GM12878 (cell line): ENCODE measurements at places on chromosomes 3 and 15. TPM values are rescaled to one million over a fixed set of nuclear protein-coding genes. Genes with fewer than 3 reads are reported as not detected.
A peak's percentile ranks its signal among the peaks of the same experiment; 100 is the strongest.

DNA sequence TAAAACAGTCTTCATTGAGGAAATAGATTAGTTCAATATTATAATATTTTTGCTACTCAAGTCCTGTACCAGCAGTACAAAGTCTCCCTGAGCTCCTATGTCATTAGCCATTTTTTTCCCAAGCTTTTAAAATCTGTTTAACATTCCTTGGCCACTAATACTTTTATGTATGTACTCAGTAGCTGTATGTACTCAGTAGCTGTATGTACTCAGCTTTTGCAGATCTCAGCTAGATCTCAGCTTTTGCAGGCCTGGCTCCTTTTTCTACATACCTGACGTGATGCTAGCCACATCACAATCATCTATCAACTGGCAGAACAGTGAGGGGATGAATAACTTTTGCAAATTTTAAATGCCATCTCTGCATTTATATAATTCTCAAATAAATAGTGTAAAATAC is 13.8 kb downstream of the SLC9C1 start:
- DNase-seq = no peak

DNA sequence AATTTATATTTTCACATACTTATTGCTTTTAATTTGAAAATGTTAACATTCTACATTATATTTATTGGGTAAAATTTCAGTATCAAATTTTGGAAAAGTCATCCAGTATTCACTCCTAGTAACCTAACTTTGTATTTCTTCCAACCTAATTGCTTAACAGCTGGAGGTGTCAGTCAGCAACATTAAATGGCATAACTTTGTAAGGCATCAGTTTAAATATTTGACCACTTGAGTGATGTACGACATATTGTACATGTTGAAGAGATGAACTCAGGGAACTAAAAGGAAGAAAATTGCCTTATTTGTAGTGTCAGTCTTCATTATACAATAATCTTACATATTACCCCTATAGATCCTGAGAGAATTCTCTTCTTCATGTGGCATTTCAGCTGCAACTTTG is 326.8 kb downstream of the NAALADL2 start:
- DNase-seq = no peak

DNA sequence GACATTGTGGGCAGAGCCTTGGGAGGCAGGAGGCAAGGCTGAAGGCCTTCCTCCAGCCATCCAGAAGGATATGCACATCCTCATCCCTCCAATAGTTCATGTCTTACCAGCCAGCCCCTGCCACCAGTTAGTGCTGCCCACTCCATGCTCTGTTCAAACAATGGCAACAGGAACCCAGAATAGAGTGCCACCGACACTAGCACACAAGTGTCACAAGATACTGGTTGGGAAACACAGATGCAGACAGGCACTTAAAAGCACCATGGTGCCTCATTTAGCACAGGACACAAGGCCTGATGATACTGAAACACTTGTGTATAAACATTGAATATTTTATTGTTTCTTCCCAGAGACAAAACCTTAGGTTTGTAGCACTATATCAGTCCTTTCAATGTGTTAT is 56.5 kb upstream of the MYO5C start:
- DNase-seq = no peak

- peak; percentile 59 for DNase-seq
These were observed 32.4 kb upstream of the PIK3R4 start for GRCh38 chr3:130779031-130779430.

DNA sequence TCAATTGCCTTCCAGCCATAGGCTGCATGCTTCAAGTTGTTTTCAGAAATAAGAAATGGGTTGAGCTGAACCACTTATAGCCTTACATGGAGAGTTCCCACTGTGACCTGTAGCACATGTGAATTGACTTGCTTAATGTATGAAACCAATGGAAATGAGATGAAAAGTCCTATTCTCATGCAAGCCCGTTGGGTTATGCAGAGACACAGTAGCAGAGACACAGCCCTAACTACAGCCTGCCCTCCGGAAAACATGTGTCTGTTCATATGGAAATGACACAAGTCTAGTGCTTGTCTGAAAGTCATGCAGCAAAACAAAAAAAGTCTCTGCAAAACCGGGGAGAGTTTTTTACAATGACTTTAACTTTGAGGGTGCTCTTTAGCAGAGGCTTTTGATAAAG is 14.5 kb downstream of the HIGD2B start:
- no peak for DNase-seq

- DNase-seq = no peak
These were observed 701 bp downstream of the EIF5A2 start for GRCh38 chr3:170907637-170908234.

TERC gene
- total RNA-seq = 11.1 and 13.7 TPM in 2 replicates
